ENCODE measurements at places on chromosomes 16 and 17.
A peak's percentile ranks its signal among the peaks of the same experiment; 100 is the strongest.

GRCh38 chr17:19431691-19432090, 20.7 kb downstream of the RNF112 start:
- DNase-seq, result no peak

- DNase-seq, result peak; percentile 66
Measured at GRCh38 chr16:4011225-4011939, 104.9 kb downstream of the ADCY9 start.

DNA sequence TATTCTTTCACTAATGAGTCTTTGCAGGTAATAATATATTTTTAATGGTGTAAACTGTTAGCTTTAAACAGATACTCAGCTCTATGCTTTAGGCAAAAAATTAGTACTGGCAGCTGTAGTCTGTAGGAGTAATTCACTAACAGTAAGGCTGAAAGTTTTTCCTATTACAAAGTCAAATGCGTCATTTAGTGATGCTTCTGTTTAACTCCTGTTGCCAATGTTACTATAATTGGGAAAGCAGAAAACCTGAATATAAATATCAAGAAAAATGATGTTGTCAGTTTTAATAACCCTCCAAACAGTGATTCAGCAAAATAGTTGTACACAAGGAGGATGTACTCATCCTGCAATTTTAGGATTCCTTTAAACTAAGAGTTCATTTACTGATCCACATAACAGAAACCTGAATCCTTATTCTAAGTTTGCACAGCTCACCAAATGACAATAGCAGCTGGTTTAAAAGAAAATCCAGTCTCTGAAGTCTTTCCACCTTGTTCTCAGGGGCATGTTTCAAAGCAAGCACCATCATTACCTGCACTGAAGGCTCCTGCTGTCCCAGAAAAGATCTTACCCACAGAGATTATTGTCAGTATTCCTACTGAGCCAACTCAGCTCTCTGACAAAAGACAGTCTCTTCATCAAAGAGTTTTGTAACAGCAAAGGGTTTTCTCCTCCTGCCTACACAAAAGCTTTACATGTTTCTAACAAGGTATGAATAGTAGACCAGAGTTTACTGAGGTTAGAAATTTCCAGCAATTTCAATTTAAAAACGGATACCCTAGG, 4.2 kb downstream of the CDR2 start:
- DNase-seq, result peak; percentile 47

DNA sequence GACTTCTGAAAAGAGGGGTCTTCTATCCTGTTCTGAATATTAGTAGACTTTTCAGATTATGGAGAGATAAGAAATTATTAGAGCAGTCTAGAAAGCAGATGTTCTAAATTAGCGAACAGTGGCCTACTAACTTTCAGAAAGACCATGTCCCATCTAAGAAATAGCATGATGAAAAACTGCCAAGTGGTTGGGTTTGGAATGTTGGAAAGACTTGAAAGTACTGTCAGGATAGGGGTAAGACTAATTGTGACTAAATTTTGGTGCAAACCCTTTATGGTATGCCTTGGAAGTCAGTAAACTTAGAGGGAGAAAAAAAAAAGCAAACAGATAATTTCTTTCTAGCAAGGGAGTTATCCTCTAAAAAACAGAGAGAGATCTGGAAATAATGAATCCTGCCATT, 41.1 kb downstream of the TANGO6 start:
- no peak for DNase-seq
